Calu3 (cell line): ENCODE measurements at places on chromosomes 5 and 9. TPM values are rescaled to one million over a fixed set of nuclear protein-coding genes. Genes with fewer than 3 reads are reported as not detected.

DNA sequence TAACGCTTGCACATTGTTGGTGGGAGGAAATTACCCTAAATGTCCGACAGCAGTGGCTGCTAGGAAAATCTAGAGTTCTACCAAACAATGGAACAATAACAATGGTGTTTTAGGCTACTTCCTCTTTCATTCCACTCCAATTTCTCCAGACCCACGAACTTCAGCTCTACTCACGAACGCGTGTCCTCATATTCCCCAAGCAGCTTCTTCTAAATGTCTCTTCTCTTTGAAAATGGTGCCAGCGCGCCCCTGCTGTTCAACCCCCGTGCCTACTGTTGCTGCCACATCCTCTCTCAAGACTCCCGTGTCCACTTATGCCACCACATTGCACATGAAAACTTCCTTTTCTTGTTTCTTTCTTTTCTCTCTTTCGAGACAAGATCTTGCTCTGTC lies 25.6 kb downstream of the OR2V2 start:
- peak overlapping the region; percentile 74 for H3K4me3 ChIP-seq
- no peak for DNase-seq
- peak overlapping the region; percentile 63 for H3K27ac ChIP-seq
- peaks cover 35% of the 10 kb centered on the region for H3K36me3 ChIP-seq
- peaks cover 46% of the 10 kb centered on the region for H3K27me3 ChIP-seq

DNA sequence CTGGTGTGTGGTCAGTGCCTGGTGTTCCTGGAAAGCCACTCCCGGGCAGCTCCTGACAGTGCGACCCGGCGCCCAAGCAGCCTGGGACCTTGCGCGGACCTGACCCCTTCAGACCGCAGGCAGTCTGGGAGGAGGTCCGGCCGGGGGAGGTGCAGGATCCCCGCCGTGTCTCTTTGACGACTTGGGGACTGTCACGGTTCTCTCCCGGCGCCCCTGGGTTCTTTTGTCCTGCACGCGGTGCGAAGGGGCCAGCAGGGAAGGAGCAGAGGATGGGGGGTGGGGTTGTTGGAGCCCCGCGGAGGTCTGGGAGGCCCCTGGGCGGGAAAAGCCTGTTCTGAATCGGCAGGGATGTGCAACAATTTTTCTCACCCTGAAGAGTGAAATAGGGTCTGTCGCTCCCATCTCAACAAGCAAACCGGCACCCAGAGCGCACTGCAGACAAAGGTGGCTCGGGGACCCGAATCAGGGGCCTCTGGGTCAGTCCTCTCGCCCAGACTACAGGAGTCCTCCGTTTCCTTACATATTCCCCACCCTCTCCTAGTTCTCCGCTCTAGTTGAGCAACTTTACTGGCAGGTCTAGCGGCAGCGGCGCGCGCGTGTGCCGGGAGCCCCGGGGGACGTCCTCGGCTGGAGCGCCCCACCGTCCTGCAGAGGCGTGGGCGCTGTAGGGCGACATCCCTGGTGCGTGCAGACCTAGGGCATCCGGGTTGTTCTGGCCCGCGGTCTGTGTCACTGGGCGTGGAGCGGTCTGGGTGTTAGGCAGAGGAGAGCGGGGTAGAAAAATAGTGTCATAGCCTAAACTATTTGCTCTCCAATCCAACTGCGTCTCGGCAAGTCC lies 1.2 kb downstream of the VCAN start:
- DNase-seq = peak; percentile 50
- peaks cover 58% of the 10 kb centered on the region for H3K36me3 ChIP-seq
- peaks cover 49% of the 10 kb centered on the region for H3K4me1 ChIP-seq
- peaks cover 17% of the 10 kb centered on the region for H3K27me3 ChIP-seq

DNA sequence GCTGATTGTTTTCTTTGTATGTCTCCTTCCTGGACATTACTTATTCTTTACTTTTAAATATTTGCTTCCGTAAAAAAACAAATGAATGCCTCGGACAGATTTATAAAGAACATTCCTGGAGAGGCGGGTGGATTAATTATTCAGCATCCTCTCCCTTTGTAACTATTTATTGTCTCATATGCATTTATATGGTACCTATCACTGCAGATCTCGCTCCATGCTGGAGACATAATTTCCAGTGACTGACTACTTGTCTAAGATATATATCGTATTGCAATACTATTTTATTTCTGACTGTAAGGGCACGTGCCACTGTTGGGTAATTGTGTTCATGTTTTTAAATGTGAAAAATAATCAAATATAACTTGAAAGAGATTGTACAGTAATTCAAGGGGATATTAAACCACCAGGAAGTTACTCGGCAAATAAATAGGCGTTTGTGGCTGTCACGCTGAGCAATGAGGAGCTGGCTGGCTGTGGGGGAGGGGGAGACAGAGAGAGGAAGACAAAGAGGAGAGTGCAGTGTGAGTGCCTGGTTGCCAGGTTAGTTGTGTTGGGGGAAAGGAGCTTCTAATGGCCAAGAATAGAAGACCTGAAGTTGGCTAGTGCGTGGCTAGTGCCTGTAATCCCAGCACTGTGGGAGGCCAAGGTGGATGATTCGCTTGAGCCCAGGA lies 131.8 kb upstream of the GABRP start:
- peaks cover 75% of the 10 kb centered on the region for H3K27me3 ChIP-seq
- H3K4me3 ChIP-seq = no peak overlapping the region
- H3K4me1 ChIP-seq = peaks cover 8% of the 10 kb centered on the region
- no peaks in the 10 kb centered on the region for H3K36me3 ChIP-seq
- no peak overlapping the region for H3K27ac ChIP-seq
- no peak for DNase-seq

DNA sequence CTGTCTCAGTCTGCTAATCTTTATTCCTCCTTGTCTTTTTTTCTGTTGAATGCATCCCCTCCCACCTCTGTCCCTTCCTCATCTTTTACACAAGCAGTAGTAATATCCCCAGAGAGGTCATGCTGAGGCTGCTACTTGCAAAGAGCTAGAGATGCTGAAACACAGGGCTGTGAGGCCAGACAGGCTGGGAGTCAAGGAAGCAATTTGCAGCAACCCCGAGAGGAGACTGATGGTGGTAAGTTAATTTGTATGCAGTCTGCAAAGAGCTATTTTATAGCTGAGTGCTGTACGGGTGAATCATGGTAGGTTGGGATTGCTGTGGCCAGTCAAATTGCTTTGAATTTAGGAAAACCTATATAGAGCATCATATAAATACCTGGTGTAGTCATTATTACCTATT lies 90.2 kb upstream of the SLC24A2 start:
- H3K4me3 ChIP-seq = no peak overlapping the region
- H3K27me3 ChIP-seq = peaks cover 18% of the 10 kb centered on the region
- no peak for DNase-seq
- H3K36me3 ChIP-seq = no peaks in the 10 kb centered on the region
- no peaks in the 10 kb centered on the region for H3K4me1 ChIP-seq
- H3K27ac ChIP-seq = no peak overlapping the region

DNA sequence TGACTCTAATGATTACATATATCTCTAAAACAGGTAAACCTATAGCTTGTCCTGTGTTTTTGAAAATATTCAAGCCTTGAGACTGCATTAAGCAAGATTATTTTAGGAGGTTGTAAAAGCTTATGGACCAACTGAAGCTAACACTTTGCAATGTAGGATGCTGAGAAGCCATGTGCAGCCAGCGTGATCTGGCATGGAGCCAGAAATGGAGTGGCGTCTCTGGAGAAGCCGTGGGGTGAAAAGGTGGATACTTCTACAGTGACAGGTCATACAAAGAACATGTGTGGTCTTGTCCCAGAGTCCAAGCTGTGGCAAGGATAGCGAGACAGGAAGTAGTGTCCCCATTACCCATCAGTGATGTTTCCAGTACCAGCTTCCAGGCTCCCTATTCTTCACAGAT lies 100.8 kb upstream of the CD180 start:
- no peaks in the 10 kb centered on the region for H3K36me3 ChIP-seq
- no peak overlapping the region for H3K4me3 ChIP-seq
- peaks cover 16% of the 10 kb centered on the region for H3K4me1 ChIP-seq
- H3K27ac ChIP-seq = no peak overlapping the region
- no peaks in the 10 kb centered on the region for H3K27me3 ChIP-seq
- no peak for DNase-seq

GRCh38 chr5:9063615-9064245 lies 482.1 kb downstream of the SEMA5A start:
- no peak overlapping the region for H3K27ac ChIP-seq
- H3K4me3 ChIP-seq = no peak overlapping the region
- DNase-seq = no peak
- no peaks in the 10 kb centered on the region for H3K27me3 ChIP-seq

DNA sequence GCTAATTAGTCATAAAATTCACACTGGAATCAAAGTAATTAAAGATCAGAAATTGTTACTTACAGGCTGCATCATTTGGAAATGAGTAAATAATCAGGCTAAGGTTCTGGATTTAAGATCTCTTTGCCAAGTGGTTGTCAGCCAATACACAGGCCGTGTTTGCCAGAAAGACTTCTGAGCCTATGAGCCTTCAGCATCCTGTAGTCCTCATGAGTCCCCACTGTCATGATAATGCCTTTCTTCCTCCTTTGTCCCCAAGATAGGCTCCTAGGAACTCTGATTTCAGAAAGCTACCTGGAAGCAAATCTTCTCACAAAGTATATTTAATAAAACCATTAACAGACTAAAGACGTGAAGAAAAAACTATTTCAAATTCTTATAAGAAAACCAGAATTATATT lies 810.5 kb downstream of the DNAH5 start:
- H3K36me3 ChIP-seq = no peaks in the 10 kb centered on the region
- no peaks in the 10 kb centered on the region for H3K27me3 ChIP-seq
- H3K4me1 ChIP-seq = no peaks in the 10 kb centered on the region
- no peak for DNase-seq

- no peaks in the 10 kb centered on the region for H3K36me3 ChIP-seq
- no peak overlapping the region for H3K4me3 ChIP-seq
These were observed 117.6 kb downstream of the COX7C start for GRCh38 chr5:86735370-86735769.

DNA sequence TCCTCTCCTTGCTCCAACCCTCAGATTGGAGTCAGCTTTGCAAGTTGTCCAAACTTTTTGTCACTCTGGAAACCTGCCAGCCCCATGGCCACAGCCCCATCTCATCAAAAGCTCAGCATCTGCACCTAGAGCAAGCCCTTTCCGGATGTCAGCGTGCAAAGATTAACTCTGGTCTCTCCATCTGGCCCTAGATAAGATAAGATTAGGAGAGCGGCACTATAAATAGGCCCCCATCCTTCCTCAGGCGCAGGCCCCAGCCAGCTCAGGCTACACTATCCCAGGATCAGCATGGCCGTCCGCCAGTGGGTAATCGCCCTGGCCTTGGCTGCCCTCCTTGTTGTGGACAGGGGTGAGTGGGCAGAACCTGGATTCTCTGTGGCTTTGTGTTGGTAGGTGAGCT lies at the start of gene SPINK4:
TSS of gene SPINK4 (plus strand) at position 247 of the 400 bp plus-strand sequence. CDS start at position 289, 42 bp downstream.
- H3K27ac ChIP-seq = peak within 1 kb of the TSS; percentile 4
- no peaks in the 10 kb centered on the region for H3K27me3 ChIP-seq
- H3K4me1 ChIP-seq = peaks cover 22% of the 10 kb centered on the region
- no peak for DNase-seq
- H3K36me3 ChIP-seq = no peaks in the 10 kb centered on the region
- H3K4me3 ChIP-seq = no peak within 1 kb of the TSS

- no peak overlapping the region for H3K27ac ChIP-seq
- no peak for DNase-seq
- H3K4me3 ChIP-seq = no peak overlapping the region
- no peaks in the 10 kb centered on the region for H3K36me3 ChIP-seq
These were observed 99.6 kb downstream of the LURAP1L start for GRCh38 chr9:12874395-12874794.

DNA sequence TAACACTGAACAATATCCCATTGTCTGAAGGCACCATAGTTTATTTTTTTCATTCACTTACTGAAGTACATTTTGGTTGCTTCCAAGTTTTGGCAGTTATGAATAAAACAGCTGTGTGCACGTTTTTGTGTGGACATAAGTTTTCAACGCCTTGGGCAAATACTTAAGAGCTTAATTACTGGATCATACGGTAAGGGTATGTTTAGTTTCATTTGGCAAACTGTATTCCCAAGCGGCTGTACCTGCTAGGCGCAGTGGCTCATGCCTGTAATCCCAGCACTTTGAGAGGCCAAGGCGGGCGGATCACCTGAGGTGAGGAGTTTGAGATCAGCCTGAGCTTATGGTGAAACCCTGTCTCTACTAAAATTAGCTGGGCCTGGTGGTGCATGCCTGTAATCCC lies 63.7 kb upstream of the FAM120A start:
- H3K36me3 ChIP-seq = no peaks in the 10 kb centered on the region
- H3K4me1 ChIP-seq = no peaks in the 10 kb centered on the region
- no peak overlapping the region for H3K4me3 ChIP-seq
- DNase-seq = no peak
- no peaks in the 10 kb centered on the region for H3K27me3 ChIP-seq

GRCh38 chr5:40503439-40503838 lies 176.3 kb upstream of the PTGER4 start:
- H3K4me1 ChIP-seq = no peaks in the 10 kb centered on the region
- H3K27ac ChIP-seq = no peak overlapping the region
- H3K4me3 ChIP-seq = no peak overlapping the region
- no peaks in the 10 kb centered on the region for H3K36me3 ChIP-seq
- H3K27me3 ChIP-seq = no peaks in the 10 kb centered on the region

DNA sequence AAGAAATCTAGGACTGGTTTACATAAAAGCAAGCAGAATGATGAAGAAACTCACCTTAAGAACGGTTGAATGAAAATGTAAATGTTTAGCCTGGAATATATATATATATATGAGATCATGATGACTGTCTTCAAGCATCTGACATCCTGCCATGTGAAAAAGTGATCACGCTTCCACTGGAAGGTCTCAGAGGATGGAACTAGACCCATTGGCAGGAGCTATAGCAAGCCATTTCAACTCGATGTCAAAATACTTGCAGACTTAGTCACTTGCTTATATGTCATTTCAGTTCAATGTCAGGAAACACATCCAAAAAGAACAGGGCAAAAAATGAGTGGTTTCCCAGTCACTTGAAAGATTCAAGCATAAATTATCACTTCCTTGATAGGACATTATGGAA lies 22.2 kb upstream of the TMEM161B start:
- no peak overlapping the region for H3K27ac ChIP-seq
- peaks cover 9% of the 10 kb centered on the region for H3K36me3 ChIP-seq
- H3K4me3 ChIP-seq = no peak overlapping the region
- no peak for DNase-seq
- no peaks in the 10 kb centered on the region for H3K4me1 ChIP-seq

GRCh38 chr5:102625468-102625867 lies 126.7 kb upstream of the SLCO6A1 start:
- H3K27ac ChIP-seq = no peak overlapping the region
- no peaks in the 10 kb centered on the region for H3K4me1 ChIP-seq
- H3K27me3 ChIP-seq = no peaks in the 10 kb centered on the region
- H3K36me3 ChIP-seq = no peaks in the 10 kb centered on the region

GRCh38 chr5:72145348-72145747 lies 38.1 kb downstream of the MAP1B start:
- no peak overlapping the region for H3K4me3 ChIP-seq
- H3K4me1 ChIP-seq = no peaks in the 10 kb centered on the region
- no peak overlapping the region for H3K27ac ChIP-seq
- no peaks in the 10 kb centered on the region for H3K36me3 ChIP-seq
- no peak for DNase-seq
- H3K27me3 ChIP-seq = no peaks in the 10 kb centered on the region

DAB2IP gene
- 56.3 and 59.0 TPM in 2 replicates for total RNA-seq

SLC35D2 gene
- total RNA-seq = 20.1 and 21.6 TPM in 2 replicates

HEXB gene
- 212 and 223 TPM in 2 replicates for total RNA-seq

PCDHB13 gene
- total RNA-seq = 0.86 and 1.1 TPM in 2 replicates

GLRA1 gene
- total RNA-seq = not detected in 2 replicates

GOLM1 gene
- 177 and 237 TPM in 2 replicates for total RNA-seq

CMYA5 gene
- 1.8 and 3.3 TPM in 2 replicates for total RNA-seq

SHISAL2B gene
- total RNA-seq = not detected in 2 replicates
